ENCODE measurements at places on chromosomes 2 and 18.

DNA sequence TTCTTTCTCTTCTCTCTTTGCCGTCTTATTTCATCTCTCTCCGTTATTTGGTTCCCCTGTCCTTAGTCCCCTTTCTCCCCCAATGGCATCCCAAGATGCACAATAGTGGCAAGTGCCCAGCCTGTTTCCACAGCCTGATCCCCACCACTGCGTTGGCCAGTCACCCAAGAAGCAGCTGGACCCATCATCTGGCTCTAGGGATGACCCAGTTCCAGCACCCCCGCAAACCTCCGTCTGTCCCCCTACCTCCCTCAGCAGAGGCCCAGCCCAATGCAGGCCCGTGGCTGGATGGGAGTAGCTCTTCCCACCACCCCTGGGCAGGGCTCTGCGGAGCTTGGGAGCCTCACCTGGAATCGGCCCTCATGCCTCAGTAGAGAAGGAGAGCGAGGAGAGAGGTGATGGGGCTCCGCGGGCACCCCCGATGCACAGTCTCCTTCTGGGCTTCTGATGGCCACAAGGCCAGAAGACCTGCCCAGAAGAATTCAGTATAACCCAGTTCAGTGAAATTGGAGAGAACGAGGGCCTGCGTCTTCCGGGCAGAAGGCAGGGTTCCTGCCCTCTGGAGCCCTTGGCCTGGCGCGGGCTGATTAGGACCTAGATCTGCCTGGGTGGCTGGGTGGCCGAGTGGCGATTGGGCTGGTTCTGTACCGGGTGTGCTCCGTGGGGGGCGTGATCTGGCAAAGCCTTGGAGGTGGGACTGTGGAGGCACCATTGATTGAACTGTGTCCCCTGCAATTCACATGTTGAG, 50.9 kb downstream of the RRM2 start:
- DNase-seq, result no peak

DNA sequence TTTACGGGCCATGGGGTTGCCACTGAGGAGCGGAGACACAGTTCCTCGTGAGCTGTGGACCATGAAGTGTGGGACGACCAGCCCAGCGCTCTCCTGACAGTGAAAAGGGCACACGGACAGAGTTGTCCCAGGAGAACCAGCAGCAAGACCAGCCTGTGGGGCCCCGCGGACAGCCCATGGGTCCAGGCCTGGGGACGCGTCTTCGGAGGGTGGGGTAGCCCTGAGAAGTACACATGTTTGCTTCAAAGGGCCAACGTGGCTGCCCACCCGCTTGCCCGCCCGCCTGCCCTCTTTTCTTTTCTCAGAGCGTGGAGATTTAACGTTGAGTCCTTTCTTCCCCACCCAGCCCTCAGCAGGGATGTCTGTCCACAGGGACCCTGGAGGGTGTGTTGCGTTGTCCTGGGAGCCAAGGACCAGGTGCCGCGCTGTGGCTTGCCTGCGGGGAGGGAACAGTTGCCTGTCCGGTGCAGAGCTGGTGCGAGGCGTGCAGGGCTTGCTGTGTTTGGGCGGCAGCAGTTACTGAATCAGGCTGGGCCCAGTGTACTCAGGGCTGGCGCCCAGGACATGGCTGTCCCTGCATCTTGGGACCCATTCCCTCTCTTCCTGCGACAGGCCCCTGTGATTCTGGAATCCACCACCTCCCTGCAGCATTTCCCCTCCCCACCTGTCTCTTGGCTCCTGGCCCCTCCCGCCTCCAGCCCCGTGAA, 120.1 kb upstream of the HDAC4 start:
- no peak for DNase-seq

GRCh38 chr2:236171181-236171679, 3.0 kb upstream of the GBX2 start:
- no peak for DNase-seq

GRCh38 chr2:110810404-110810803, 78.0 kb downstream of the ACOXL start:
- no peak for DNase-seq

GRCh38 chr2:220660277-220661145, 911.6 kb downstream of the EPHA4 start:
- DNase-seq, result no peak

DNA sequence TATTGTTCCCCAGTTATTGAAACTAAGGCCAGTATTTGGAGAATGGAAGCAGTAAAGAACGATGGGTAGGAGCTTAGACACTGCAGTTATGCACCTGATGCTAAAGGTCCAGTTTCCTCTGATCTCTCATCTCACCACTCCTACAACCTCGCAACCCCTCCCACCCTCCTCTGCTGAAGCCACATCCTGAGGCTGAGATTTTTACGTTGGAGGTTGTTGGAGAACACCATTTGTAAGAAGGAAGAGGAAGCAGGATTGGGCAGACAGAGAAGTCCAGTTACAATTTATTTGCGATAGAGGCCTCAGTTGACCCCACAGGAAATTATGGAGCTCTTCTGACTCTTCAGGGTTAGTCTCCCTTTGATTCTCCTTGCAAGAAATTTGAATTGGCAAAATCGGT, 54.3 kb upstream of the NDUFV2 start:
- DNase-seq, result no peak

Measured in activated CD8-positive, alpha-beta memory T cell treated with anti-CD3 and anti-CD28 coated beads for 1 hour (primary cell).